ENCODE measurements at places on chromosomes 7 and 10.

DNA sequence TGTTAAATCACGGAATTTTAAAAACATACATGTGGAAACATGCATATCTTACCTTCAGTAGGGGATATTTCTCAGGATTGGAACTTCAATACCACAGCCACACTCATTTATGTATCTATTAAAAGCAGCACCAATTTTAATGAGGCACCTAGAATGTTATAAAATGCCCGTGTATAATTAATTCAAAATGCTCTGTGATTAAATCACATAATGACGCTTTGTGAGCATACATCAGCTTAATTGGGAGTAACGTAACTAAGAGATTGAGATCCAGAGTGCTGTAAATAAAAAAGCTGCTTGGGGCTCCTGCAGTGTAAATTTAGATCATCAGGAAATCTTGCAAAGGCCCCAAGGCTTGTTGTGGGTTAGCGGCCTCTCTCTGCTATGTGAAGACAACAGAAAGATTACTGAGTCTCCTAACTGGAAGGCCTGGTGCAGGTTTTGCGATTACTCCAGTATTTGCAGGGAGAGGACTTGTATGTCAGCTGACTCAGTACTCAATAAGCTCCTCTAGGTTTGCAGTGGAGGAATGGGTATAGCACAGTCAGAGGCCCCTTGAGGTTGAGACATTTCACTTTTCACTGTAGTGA lies 195.5 kb upstream of the PHYHIPL start:
- no peak for DNase-seq

- no peak for DNase-seq
Observed at GRCh38 chr10:51074238-51075028, at the start of gene PRKG1. Gene PRKG1 (plus strand): TSS chr10:51074487.

DNA sequence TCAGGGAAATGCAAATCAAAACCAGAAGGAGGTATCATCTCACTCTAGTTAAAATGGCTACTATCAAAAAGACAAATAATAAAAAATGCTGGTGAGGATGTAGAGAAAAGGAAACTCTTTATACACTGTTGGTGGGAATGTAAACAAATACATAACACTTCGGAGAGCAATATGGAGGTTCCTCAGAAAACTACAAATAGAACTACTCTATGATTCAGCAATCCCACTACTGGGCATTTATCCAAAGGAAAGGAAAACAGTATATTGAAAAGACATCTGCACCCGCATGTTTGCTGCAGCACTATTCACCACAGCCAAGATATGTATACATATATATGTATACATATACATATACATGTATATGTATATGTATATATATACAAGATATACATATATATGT lies 94.2 kb downstream of the C10orf90 start:
- DNase-seq, result no peak

- no peak for DNase-seq
Observed at GRCh38 chr7:73342645-73343044, 14.7 kb downstream of the FKBP6 start.

GRCh38 chr7:140564643-140565042 lies 76.0 kb downstream of the DENND2A start:
- no peak for DNase-seq

GRCh38 chr10:110566472-110567200 lies 859 bp upstream of the SMC3 start:
- no peak for DNase-seq

DNA sequence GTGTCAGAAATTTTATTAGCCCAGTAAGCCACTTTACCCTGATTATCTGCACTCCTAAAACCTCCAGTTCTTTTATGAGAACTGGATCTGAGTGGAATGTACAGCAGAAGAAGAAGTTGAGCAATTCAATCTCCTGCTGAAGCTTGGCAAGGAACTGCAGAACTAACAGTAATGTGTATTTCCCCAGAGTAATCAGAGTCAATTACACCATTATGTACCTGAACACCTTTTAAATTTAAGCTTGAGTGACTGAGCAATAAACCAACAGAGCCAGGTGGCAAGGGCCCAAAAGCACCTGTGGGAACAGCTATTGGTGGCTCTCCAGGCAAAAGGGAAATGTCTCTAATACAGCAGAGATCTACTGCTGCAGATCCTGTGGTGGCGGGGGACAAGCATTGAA lies 40.1 kb upstream of the AKR1C2 start:
- no peak for DNase-seq

DNA sequence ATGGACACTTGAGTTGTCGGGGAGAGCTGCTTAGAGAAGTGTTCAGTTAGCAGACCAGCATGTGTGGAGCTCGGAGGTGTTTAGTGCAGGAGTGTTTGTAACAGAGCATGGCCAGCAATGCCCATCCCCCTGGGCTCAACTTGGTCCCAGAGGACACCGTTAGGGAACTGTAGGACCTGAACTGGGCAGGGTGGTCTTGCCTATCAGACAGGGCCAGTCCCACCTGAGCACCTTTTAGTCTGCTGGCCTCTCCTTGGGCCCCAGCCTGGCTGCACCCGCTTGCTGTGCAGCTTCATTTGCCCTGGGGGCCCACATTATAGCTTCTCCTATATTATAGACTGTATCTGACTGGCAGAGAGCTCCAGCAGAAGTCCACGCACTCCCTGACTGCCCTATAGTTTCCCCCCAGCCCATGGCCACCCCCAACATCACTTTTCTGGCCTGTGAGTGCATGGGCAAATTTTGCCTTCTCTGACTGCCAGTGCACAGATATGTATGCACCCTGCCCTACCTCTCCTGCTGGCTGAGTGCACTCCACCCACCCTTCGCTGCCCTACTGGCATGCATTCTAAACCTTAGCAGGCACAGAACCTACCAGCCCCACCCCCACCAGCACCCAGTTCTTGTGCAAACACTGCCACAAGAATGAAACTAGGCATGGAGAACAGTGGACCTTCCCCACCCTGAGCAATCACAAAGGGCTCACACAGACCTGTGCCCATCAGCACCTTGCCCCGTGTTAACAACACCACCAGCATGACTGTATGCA lies 1030.6 kb upstream of the GHITM start:
- DNase-seq, result no peak

DNA sequence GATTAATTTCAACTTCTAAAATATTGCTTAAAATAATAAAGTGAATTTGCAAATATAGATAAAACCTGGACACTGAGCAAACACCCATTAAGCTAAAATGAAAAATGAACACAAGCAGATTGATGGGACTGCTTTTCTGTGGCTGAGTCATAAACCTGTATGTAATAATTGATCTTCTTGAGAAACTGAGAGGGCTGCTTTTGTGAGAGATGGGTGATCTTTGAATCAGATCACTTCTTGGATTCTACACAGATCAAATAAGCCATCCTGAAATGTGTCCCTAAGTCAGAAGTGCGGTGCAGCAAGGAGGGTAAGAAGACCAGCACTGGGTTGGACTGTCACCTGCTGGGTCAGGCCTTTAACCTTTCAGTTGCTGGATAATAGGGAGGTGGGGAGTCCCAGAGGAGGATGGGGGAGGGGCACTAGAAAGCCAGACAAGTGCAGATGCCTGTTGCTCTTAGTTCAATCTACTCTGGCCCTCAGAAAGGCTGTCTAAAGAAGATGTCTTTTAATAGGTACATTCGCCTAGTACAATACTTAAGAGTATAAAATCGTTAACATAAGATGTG lies 178.2 kb upstream of the NAMPT start:
- DNase-seq, result no peak

GRCh38 chr7:141144921-141145629 lies 71.2 kb downstream of the TMEM178B start:
- no peak for DNase-seq

- no peak for DNase-seq
Observed at GRCh38 chr7:93047514-93048099, 70.2 kb downstream of the SAMD9 start.

- DNase-seq, result no peak
Observed at GRCh38 chr7:122199171-122199570, 55.1 kb upstream of the AASS start.

DNA sequence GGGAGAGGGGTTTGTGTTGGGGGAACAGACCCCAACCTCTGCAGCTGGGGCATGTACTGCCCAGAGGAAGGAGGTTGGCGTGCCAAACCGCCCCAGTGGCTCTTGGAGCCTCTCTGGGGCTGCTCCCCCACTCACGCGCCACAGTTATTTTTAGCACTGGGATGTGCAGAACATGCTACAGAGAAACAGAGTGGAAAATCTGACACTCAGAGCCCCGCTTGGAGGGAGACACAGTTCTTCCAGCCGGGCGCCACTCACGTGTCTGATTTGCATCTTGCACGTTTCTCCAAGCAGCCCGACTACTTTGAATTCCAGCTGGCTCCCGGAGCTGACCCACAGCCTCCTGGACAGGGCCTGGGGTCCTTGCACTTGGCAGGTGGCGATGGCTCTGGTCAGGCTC lies 182.0 kb downstream of the RPS24 start:
- no peak for DNase-seq

DNA sequence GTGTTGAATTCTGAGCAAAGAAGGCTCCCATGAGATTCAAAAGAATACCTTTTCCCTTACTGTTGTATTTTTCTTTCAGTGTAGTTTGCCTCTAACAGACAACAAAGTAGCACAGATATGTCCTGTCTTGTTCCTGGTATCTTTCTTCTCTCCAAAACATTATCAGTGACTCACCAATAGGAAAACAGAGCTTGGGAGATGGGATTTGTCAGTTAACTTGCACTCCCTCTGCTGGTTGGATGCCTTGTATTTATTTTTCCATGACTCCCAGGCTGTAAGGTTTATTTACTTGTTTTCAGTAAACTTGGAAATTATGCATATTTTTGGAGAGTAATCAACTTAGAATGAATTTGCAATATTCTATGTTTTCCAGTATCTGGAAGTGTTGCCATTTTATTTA lies 129.7 kb downstream of the SAMD9 start:
- DNase-seq, result no peak

DNA sequence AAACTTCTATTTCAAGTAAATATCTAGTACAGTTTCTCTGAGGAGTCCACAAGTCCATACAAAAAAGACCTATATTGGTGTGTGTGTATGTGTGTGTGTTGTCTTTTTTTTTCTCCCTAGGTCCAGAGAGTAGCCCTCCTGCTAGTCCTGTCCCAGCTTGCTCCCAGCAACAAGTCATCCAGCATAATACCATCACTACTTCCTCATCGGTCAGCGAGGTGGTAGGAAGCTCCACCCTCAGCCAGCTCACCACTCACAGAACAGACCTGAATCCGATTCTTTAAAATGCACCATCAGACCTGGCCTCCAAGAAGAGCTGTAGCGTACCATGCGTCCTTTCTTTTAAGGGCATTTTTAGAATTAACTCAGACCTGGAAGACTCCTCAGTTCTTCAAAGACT lies 139.1 kb downstream of the TRIL start:
- DNase-seq, result no peak

- no peak for DNase-seq
Observed at GRCh38 chr7:874031-874749, 2.2 kb upstream of the GET4 start.

GRCh38 chr10:3749011-3749410 lies 36.0 kb downstream of the KLF6 start:
- no peak for DNase-seq

GRCh38 chr10:70163448-70163847 lies 6.9 kb downstream of the SAR1A start:
- DNase-seq, result no peak

- DNase-seq, result no peak
Observed at GRCh38 chr7:47153576-47153975, 428.3 kb downstream of the TNS3 start.

DNA sequence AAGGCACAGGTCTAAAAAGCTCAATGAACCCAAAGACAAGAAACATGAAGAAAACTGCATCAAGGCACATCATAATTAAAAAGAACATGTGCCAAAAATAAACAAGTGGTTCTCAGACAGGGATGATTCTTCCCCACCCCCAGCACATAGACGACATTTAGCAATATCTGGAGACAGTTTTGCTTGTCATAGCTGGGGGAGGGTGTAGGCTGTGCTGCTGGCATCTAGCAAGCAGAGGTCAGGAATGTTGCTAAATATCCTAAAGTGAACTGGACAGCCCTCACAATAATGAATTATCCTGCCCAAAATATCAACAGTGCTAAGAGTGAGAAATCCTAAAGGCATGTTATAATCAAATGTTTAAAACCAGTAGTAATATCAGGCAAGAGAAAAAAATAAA lies 122.6 kb downstream of the MICU1 start:
- no peak for DNase-seq

DNA sequence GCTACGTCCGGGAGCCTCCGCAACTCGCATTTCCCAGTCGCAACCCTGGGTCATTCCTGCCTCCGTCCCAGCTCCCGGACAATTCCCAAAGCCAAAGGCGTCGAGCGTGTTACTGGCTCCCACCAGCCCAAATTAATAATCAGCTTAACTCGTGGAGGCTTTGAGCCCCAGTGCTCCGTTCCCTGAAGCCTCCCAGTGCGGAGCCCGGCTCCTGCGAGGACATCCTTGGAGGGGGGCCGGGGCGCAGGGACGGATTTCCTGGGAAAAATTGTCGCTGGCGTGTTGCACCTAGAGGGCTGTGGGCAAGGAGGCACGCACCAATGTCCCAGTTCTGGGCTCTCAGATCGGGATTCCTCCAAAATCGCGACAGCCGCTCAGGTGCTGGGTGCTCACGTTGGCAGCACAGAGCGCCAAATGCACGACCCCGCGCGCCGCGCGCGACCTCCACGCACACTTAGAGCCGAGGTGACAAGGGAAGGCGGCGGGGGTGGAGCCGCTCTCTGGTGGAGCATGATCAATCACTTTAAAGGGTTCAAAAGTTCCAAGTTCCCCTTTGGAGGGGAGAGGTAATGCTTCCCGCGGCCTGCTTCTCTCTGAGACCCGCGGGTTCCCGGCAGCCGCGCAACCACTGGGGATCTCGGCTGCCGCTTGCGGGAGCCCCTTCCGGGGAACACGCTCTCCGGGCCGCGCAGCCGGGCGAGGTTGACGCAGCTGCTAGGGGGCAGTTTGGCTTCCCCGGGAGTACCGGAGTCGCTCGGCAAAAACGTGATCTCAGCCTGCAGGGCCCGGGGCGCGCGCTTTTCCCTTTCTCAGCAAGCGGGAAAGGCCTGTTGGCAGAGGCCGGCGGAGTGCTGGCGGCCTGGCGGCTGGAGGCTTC lies 25.5 kb downstream of the SKIDA1 start:
- DNase-seq, result no peak

GRCh38 chr7:47683485-47683898 lies 101.6 kb upstream of the TNS3 start:
- no peak for DNase-seq

- DNase-seq, result no peak
Observed at GRCh38 chr7:135166338-135166990, 4.0 kb downstream of the CYREN start.

DNA sequence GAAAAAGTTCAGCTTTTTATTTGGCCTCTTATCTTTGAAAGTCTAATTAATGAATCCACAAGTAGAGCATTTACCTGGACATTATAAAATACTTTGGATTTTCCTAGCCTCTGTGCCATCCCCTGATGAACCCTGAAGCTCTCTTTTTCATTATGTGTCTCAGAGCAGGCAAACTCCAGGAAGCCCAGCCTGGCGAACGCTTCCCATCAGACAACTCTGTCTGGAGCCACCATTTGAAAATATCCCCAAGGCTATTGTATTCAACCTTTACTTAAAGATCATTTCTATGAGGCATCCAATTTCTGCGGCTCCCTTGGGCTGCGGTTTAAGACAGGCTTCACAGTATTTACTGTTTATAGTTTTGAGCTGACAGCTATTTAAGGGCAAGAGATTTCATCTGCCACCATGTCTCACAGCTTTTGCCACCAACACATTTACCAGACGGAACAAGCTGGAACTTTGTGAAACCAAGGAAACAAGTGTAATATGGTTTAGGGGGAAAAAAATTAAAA lies 257.2 kb upstream of the GLI3 start:
- DNase-seq, result no peak
